NCI-H187 (cell line): ENCODE measurements at places on chromosomes 4 and X.

DNA sequence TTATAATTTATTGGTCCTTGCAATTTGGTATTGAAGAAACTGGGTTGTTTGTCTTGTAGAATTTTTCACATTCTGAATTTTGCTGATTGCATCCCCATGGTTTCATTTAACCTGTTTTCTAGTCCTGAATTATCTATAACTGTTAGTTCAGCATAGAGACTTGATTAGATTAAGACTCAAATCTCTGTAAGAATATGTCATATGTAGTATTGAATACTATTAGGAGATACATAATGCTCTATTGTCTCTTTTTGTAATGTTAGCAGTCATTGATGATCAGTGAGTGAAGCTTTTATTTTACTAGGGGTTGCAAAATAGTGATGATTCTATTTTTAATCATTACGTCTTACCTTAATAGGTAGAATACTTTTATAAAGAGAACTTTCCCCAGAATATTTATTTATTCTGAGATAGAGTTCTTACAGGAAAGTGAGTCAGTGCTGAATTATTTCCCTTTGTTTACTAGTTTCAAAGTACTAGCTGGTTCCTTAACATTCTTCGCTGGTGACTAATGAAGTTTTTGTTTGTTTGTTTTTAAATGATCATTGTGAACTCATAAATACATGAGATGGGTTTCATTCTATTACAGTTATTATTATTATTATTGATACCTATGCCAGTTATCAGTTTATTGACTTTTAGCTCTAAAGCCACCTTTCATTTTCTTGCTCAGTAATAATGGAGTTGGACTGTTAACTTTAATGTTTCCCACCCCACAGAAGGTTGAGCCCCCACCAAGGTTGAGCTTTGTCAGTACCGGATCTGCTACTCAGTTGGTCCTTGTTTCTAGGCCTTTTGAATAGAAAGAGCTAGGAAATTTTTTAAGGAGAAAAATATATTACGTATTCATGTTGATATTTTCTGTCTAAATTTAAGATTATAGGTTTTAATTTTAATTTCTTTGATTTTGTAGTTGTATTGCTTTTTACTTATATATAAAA lies 102.3 kb downstream of the LARP1B start:
- no peak for DNase-seq

- no peak for DNase-seq
Observed at GRCh38 chr4:112895811-112896608, 153.4 kb upstream of the ANK2 start.

DNA sequence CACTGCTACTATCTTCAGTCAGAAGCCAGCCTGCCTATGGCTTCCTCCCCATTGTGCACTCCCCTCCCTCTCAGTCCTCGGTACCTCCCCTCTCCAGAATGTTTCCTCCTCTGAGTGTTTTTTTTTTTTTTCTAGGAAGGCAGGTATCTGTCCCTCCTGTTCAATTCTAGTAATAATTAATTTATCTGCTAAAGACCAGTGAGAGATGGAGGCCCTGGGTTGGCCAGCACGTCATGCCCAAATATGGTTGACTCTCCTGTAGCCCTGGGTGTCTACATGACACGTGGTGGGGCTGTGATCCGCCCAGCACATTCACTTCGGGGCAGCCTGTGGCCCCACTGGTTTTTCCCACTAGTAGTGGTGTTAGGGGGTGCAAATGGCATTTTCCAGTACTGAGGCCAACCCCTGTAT lies 1.8 kb downstream of the FLNA start:
- no peak for DNase-seq

- no peak for DNase-seq
Observed at GRCh38 chr4:32073542-32073941, 1353.4 kb downstream of the PCDH7 start.

- no peak for DNase-seq
Observed at GRCh38 chr4:86130160-86130933, 229.5 kb downstream of the MAPK10 start.

- DNase-seq: no peak
Observed at GRCh38 chrX:124555036-124555595, 208.8 kb downstream of the SH2D1A start.

DNA sequence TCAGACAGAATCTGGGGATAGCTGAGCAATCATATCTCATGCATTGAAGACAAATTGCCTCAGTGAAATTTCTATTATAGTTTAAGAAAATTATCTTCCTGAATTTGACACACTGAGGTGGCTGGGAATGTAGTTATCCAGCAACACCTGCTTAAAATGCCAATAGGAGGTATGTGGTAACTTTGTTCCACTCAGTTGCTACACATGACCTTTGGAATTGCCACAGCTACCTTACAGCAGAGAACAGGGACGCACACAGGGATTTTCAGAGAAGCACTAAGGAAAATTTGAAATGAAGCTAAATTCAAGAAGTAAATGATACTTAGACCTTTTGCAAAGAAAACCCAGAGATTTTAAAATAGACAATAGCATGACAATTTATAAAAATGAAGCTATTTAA lies 264.6 kb downstream of the IL1RAPL1 start:
- no peak for DNase-seq

DNA sequence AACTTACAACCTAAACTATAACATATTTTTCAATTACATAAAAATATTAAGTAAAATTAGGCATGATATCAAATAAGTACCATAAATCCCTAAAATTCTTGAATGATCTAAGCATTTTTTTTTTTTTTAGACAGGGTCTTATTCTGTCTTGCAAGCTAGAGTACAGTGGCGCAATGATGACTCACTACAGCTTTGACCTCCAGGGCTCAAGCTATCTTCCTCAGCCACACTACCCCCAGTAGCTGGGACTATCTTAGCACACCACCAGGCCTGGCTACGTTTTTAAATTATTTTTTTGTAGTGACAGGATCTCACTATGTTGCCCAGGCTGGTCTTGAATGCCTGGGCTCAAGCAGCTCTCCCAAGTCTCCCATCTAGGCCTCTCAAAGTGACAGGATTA lies 1042.3 kb downstream of the FSTL5 start:
- DNase-seq: no peak

- no peak for DNase-seq
Observed at GRCh38 chrX:31580227-31580626, 508.4 kb upstream of the FTHL17 start.

DNA sequence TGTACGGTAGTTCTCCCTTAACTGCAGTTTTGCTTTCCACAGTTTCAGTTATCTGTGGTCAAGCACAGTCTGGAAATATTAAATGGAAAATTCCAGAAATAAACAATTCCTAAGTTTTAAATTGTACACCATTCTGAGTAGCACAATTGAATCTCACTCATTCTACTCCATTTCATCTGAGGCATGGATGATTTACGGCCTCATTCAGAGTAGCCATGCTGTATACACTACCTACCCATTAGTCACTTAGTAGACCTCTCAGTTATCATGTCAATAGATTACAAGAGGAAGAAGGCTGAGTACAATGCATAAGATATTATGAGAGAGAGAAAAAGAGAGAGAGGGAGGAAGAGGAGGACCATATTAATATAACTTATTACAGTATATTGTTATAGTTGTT lies 77.5 kb downstream of the ENOX2 start:
- no peak for DNase-seq

DNA sequence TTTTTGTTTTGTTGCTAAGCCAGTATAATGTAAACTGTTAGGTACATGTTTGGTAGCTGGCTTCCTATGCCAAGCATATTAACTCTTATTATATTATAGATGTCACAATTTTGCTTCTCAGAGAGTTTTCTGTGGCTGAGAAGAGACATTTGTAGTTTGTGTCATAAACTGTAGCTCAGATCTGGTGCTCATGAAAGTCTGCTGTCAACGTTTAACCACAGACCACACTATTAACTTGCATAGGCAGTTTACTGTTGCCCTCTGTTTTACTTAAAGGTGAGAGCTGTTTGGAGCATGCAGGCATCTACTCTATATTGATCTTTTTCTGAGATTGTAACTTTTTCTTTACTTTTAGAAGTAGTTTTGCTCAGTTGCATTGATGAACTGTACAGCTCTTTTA lies 166.8 kb downstream of the TLL1 start:
- no peak for DNase-seq

DNA sequence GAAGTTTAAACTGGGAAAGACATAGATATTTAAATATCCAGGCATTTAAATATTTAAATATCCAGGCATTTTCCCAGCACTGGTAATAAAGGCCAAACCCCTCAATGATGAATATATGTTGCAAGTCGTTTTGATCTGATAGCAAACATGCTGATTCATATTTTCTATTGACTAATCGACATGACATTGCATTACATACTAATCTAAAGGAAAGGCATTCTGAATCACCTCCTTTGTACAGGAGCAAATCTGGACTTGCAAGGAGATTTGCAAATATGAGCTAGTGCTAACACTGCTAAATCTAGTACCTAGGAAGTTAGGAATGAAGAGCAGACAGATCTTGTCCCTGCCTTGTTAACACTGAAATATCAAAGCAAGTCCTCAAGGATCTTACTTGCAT lies 207.3 kb downstream of the SLC7A11 start:
- no peak for DNase-seq

DNA sequence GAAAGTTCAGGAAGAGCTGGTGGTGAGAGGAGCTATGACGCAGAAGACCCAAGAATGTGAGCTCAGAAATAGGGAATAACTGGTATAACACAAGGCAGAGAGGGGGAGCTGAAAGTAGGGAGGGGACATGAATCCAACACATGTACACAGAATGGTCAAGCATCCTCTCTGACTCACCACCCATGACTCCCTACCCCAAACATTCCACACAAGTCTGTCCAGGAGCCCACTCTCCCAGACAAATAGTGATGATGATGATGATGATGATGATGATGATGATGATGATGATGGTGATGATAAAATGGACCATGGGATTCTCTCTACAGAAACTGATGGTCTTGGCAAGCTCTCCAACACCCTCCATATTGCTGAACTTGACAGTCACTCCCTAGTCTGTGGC lies 46.4 kb downstream of the NAT8L start:
- DNase-seq: no peak

DNA sequence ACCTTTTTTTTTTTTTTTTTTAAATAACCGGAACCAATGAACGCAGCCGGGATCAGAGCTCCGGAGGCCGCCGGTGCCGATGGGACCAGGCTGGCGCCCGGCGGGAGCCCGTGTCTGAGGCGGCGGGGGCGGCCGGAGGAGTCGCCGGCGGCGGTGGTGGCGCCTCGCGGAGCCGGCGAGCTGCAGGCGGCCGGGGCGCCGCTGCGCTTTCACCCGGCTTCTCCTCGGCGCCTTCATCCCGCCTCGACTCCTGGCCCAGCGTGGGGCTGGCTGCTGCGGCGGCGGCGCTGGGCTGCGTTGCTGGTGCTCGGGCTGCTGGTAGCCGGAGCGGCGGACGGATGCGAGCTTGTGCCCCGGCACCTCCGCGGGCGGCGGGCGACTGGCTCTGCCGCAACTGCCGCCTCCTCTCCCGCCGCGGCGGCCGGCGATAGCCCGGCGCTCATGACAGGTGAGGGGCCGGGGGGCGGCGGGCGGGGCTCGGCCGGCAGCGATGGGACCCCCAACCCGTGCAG lies 337 bp downstream of the STIM2 start:
- no peak for DNase-seq

DNA sequence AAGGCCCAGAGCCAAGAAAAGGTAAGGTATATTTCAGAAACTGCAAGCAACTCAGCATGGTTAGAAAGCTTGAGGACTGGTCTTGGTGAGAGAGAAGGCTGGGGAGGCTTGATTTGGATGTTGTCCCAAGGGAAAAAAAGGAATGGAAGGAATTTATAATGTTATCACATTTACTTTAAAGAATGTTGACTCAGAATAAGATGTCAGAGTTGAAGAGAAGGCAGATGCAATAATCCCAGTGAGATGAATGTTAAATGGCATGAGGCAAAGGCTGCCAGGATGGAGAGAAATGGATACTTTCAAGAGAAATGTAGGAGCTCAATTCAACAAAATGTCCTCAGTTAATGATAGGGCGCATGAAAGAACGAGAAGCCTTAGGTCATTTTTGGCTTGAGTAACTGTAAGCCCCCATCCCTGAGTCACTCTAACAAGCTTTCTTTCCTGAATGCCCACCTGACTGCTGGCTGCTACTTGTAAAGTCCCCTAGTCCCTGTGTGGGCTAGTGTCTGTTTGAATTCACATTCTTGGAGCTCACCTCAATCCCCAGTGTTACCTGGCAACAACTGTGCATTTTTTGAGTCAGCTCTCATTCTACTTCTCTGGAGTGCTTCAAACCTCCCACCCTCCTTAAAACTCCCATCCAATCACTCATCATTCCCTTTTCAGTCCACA lies 103.0 kb upstream of the TAPT1 start:
- DNase-seq: no peak

DNA sequence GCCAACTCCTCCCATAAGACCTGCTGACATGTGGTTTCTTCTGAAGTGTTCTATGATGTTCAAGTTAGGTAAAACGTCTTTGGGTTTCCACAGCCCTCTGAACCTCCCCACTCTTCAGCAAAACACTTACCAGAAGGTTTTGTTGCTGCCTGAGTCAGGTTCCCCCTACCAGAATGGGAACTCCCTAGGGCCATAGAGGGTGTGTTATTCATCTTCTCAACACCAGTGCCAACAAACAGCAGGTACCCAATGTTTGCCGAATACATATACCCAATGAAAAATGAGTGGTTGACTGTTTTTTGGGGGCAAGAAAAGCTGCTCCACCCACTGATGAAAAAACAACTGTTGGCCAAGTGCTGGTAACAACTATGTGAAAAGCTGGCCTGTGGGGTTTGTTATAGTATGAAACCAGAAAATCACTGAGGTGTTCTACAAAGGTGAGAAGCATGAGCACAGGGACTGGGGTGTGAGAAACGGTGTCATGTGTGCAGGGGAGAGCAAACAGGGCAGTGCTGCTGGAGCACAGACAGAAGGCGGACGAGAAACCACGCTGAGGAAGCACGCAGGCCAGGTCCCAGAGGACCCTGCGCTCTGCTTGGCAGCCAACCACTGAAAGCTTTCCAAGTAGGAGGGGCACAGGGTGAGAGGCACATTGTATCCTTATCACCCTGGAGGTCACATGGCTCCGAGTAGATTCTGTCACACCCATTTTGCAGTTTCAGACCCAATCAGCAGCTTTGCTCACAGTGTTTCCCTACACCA lies 28.8 kb downstream of the ATP8A1 start:
- peak; percentile 75 for DNase-seq

DNA sequence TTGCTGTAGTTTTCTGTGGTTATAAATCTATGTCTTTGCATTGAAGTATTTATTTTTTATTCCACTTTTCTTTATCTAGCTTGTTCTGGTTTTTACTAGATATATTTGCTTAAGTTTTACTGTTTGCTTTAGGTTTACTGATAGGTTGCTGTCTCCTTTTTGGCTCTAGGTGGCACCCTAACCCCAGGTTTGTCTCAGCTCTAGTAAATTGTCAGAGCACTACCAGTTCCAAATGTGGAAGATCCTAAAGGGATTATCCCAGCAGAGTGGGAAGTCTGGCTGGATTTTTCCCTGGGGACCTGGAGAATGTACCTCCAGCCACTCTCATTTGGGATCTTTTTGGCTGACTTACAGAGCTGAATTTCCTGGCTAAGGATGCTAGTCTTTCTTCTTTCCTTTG lies 106.1 kb downstream of the PBDC1 start:
- DNase-seq: no peak

- DNase-seq: no peak
Observed at GRCh38 chr4:82599336-82599735, 37.5 kb upstream of the TMEM150C start.
